Hindlimb muscle (tissue), 1 donor: ENCODE measurements at places on chromosomes 13 and 19. TPM values are rescaled to one million over a fixed set of nuclear protein-coding genes. Genes with fewer than 3 reads are reported as not detected.

DNA sequence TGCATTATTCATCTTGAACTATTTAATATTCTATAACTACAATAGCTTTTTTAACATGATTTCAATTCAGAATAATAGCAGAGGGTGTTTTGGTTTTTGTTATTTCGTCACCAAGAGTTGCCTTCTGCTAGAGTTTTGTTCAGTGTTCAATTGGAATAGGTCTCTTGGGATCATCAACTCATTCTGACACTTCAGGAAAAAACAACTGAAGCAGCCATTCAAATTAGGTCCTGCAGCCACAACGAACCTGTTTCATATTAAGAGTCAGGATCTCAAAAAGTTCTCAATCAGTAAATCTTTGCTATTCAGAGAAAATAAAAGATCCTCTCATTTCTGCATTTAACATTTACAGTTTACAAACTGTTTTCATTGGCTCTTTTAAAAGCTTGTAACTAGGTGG lies 2.4 kb upstream of the CHAMP1 start:
- no peak for DNase-seq

DNA sequence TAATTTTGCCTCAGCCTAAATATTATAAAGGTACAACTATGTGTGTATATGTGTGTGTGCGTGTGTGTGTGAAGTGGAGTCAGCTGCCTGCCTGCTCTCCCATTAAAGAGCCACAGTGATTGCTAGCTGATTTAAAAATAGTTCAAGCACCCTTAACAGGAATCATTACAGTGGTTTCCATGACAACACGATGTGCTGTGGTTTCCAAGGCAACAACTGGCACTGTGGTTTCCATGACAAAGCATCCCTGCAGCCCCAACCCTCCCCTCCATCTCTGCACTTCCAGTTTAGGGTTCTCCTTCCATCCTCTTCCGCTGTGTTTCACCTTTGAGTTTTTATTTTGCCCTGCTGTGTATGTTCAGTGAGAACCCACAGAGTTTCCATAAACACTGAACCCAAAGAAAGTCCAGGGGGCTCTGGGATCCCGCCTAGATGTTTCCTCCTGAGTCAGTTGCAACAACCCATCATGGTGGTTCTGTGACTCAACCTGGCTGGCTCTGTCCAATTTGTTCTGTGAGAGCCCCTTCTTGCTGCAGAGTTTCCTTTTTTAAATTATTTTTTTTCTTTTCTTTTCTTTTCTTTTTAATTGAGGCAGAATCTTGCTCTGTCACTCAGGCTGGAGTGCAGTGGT lies 7.1 kb upstream of the PNMA8A start:
- no peak for DNase-seq

DNA sequence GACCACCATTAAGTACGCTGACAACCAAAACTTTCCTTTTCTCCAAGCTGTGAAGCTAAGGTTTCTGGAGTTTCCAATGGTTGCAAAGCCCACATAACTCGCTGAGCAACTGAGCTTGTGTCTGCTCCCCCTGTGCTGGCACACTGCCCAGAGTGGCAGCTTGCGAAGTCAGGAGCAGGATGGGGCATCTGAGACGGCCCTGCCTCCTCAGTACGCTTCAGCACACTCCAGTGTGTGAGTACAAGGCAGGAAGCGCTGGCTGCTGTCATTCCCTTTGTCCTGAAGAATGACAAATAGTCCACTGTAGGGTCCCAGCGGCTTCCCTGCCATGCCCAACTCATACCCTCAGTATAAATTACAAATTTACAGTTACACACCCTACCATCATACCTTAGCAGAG lies 51.5 kb downstream of the SKA3 start:
- no peak for DNase-seq

DNA sequence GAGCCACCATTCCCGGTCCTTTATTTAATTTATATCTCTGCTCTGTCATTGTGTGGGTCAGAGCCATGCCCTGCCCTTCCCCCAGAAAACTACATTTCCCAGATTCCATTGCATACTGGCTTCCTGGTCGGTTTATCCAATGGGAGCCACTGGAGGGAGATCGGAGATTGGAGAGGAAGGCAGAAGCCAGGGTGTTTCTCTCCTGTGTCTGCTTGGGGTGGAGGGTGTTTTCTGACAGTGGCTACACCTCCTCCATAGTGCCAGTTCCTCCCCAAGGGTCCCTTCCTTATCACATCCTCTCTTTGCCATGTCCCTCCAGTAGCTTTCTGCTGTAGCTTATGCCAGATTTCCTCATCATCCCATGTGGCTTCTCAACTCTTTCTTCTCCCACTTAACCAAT lies 19.0 kb downstream of the OLFM2 start:
- DNase-seq = peak; percentile 43

DNA sequence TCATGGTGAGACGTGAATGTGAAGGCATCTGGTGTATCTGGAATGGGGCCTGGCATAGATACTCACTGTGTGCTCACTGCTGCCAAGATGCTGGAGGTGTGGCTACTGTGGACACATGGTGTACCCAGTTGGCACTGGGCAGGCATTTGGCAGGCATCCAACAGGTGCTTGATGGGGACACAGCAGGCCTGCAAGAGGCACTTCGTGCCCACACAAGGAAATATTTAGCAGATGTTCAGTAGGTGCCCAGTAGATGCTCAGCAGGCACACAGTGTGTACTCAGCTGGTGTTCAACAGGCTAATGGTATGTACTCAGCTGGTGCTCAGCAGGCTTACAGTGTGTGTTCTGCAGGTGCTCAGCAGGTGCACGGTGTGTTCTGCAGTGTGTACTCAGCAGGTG lies 14.2 kb downstream of the CRTC1 start:
- DNase-seq = no peak

- no peak for DNase-seq
Measured at GRCh38 chr13:74891610-74892009, 590.4 kb downstream of the TBC1D4 start.

DNA sequence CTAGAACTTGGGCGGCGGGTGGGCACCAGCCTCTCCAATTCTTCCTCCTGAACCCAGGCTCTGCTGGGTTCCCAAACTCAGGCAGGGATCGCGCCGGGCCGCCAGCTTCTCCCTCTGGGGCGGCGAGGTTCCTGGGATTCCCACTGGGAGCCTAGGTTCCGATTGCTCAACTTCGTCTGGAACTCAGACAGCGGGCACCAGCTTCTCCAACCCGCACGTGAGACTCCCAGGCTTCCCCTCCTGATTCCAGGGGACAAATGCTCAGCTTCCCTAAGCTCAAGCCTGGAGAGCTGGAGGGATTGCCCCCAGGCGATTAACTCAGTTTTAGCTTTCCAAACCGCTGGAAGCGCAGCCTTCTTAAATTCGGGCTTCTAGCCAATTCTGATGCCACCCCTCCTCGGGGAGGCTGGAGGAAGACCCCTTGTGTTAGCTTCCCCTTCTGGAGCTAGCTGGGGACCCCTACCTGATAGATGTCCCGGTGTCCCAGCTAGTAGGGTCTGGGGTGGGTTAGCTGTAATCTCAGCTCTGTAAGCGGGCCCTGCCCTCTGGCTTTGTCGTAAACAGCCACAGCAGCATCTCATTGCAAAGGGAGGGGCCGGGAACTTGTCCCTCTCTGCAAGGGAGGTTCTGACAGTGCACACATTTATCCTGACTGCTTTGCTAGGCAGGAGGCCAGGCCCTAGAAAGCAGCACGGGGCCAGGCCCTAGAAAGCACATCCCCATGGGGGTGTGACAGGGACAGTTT lies 671 bp downstream of the MCOLN1 start:
- DNase-seq = no peak

The ETV2 gene
- 3.4 TPM for polyA plus RNA-seq

GRCh38 chr19:55196803-55197202 lies 12.5 kb downstream of the PTPRH start:
- no peak for DNase-seq

- DNase-seq = no peak
Measured at GRCh38 chr19:44855606-44856005, 9.5 kb downstream of the NECTIN2 start.

- no peak for DNase-seq
Measured at GRCh38 chr19:45306518-45307027, 16.1 kb downstream of the CKM start.
